ENCODE measurements at places on chromosomes 7 and 10. TPM values are rescaled to one million over a fixed set of nuclear protein-coding genes. Genes with fewer than 3 reads are reported as not detected.
A peak's percentile ranks its signal among the peaks of the same experiment; 100 is the strongest.

DNA sequence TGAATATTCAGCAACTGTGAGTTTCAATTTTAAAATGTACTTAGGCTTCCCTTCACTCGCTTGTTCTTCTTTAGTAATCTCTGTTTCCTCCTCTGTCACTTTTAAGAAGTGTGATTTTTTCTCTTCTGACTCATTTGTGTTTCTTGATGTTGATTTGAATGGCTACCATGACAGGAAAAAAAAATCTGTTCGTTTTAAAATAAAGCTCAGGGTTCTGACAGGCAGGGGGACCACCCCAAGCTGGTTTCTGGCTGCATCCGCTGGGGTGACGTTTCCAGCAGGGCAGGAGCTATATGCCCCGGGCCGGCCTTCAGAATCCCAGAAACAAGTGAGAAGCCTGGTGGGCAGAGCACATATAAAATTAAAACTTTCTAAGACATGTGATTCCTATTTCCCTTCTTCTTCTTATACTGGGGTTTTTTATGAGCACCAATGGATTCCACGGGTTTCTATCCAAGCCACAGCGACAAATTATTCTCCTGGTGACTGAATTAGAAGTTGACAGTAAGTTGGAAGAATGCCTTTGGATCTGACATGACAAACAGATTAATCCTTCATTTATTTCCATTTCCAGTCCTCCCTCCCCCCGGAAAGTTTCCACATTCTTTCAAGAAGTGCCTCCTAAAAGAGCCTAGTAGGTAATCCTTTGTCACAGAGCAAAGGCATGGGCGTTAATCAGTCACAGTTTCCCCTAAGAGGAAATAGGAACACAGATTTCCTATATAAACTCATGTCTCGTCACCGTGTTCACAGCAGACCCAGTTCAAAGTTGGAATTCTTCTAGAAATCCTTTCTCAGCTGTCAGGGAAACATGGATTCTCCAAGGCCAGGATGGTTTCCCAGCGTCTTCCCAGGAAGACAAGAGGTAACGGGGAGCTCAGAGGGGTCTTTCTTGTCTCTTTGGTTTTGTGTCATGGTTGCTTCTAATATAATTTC is 79.9 kb downstream of the PTPRE start:
- no peak for DNase-seq

GRCh38 chr7:17772581-17773288 is 167.6 kb downstream of the SNX13 start:
- DNase-seq = no peak

CYP26C1 gene
- not detected for total RNA-seq

- DNase-seq = no peak
These were observed 52.2 kb downstream of the UNCX start for GRCh38 chr7:1284743-1285458.

DNA sequence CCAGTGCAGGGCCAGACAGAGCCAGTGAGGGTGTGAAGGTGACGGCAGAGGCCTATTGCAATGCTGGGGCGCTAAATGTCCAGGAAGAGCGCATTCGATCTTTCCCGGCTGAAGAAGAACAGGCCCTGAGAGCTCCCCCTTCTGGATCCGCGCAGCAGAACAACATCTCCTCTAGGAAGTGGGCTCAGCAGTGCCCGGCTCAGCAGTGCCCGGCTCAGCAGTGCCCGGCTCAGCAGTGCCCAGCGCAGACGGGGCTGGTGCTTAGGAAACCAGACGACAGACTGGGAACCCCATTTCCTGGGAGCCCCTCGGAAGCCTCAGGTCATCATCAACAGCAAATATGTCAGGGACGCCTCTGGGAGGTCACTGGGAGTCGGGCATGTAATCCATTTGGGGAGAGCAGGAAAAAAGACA is 4.7 kb upstream of the NOS3 start:
- peak; percentile 41 for DNase-seq

GRCh38 chr10:104351919-104352318 is 1.7 kb upstream of the CFAP58 start:
- no peak for DNase-seq

DNA sequence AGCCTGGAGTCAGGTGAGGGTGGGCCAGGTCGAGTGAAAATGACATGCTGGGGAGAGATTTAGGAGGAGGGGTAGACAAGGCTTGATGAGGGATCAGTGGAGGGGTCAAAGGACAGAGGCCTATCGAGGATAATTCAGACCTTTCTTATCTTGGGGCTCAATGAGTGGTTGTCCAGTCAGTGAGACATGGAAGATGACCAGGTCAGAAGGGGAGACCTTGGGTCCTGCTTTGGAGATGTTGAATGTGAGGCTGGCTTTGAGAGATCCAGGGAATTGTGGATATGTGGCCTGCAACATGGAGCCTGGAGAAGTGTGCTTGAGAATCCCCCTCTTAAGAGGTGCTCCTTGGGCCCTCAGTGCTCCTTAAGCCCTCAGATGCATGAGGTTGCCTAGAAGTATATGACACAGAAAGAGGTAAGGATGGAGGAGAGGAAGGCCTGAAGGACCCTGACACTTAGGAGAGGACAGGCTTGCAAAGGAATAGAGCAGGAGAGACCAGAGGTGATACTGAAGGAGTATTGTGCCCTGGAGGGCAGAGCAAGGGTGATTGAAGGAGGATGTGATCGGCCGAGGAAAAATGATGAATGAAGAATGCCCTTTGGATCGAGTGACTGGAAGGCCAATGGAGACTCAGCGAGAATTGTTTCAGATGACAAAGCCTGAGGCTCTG is 129.8 kb upstream of the GPR26 start:
- DNase-seq = no peak

PON3 gene
- total RNA-seq = not detected

DNA sequence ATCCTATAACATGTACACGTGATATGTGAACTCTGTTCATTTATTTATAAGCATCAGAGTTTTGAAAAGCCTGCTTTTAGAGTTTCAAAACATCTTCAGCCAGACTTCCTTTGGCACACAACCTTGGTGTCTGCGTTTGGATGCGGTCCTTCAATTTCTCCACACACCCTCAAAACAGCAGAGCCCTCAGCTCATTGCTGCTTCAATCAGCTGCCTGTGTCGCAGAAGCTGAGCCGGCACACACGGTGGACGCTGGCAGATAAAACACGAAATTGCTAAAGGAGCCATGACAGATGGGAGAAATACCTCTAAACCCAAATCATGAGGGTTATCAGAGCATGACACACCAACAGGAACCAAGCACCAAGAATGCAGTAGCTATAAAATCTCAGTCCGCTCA is 396.4 kb upstream of the AKR1E2 start:
- DNase-seq = no peak

PSPH gene
- total RNA-seq = 24.7 TPM

DNA sequence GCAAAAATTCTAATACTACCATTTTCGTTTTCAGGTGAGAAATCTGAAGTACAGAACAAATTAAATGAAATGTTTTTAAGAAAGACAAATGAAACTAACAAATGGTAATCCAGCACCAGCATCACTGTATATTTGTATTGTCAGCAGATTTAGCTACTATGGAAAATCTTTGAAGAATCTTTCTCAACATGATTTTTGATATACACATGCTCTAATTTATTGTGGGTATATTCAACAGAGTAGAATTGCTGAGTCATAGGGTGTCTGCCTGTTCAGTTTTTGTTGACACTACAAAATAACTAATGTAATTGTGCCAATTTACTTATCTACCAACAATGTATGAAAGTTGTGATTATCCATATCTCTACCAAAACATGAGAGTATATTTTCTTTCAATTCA is 437.6 kb downstream of the PCDH15 start:
- DNase-seq = no peak

- peak; percentile 90 for DNase-seq
These were observed at the start of gene IFIT1 for GRCh38 chr10:89391907-89392756. IFIT1 (plus strand) TSS chr10:89392623; CDS start chr10:89392713, 90 bp downstream.

ZSCAN21 gene
- total RNA-seq = 9.2 TPM

RADIL gene
- total RNA-seq = not detected

DNA sequence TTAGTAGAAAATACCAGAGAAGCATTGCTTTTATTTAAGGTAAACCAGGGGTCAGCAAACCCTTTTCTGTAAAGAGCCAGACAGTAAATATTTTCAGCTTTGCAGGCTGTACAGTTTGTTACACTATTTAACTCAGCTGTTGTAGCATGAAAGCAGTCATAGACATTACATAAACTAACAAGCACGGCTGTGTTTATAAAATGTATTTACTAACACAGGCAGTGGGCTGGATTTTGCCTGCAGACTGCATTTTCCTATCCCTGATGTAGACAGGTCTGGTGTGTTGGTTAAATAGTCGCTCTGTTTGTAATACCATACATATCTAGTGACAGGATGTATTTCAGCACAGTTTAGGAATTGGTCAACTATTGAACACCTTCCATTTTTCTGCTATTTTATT is 129.3 kb downstream of the ST7 start:
- DNase-seq = no peak

DNA sequence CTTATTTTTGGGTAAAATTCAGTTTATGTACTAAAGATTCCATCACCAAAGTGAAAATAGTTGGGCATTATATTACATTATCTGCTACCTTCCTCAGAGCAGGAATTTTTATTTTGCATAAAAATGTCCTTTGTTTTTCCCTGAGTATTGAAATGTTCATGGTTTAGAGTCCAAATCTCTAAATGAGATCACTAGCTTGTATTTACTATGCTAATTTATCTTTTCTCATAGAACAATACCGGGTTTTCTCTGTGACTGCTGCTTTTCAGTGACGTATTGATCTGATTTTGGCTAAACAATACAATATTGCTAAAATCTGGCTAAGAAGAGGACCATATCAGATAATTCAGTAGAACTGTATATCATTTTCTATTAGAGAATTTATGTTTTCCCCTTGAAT is 89.6 kb upstream of the TEX47 start:
- no peak for DNase-seq

GRCh38 chr10:43970018-43970698 is 321.5 kb upstream of the ZNF32 start:
- DNase-seq = no peak

CTAGE6 gene
- total RNA-seq = not detected

DNA sequence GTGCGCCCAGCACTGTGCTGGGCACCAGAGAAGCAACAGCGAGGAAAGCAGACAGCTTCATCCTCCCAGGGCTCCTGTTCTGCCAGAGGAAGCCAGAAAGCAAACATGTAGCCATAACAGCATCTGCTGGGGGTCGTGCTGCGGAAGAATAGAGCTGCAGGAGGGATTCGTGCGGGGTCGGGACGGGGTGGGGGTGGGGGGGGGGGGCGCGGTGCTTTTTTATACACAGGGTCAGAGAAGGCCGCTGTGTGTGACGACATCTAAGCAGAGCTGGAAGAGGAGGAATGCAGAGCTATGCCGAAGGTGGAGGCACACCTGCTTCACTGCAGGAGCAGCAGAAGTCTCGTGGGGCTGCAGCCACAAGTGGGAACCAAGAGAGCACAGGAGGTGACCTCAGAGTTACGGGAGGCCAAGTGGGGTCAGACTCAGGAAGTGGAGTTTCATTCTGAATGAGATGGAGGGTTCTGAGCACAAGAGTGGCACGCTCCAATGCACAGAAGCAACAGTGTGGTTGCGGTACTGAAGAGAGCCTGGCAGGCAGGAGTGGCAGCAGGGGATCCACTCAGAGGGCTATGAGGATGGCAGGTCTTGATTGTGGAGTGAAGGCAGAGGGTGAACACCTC is 11.1 kb downstream of the PKD1L1 start:
- no peak for DNase-seq

TWNK gene
- total RNA-seq = 7.0 TPM

HSPA14 gene
- 12.7 TPM for total RNA-seq

FOXP2 gene
- total RNA-seq = 0.41 TPM

GRCh38 chr10:17455015-17455520 is 673 bp upstream of the ST8SIA6 start:
- DNase-seq = no peak

DNA sequence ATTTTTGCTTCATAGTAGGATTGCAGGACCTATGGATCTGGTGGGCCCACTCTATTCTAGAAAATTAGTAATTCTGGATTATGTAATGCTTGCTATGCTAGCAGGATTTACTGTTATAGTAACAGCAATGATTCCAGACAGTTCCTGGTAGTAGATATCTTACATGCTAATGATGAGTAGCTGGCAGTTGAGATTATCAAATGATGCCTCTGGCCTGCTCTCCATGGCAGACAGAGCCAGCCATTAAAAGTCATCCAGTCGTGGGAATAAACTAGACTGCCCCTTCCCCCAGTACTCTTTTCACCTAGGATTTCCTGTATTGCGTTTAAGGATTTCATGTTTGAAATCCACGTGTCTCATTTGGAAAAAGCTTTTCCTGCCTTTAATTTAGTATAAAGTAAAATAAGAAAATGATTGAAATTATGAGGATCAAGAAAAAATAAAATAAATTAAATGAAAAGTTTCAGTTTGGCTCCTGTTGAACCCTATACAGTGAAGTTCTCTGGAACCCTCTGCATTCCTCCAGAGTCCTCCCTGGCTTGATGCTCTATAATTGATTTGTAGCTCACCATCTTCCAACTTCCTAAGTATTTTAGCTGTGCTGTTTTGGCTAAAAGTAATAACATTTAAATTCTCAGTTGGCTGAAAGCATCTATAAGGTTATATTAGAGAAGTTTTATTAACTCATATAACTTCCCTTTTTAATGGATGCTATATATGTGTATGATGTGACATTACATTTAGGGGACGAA is 14.6 kb downstream of the UMAD1 start:
- no peak for DNase-seq

TMEM168 gene
- total RNA-seq = 16.3 TPM

DNA sequence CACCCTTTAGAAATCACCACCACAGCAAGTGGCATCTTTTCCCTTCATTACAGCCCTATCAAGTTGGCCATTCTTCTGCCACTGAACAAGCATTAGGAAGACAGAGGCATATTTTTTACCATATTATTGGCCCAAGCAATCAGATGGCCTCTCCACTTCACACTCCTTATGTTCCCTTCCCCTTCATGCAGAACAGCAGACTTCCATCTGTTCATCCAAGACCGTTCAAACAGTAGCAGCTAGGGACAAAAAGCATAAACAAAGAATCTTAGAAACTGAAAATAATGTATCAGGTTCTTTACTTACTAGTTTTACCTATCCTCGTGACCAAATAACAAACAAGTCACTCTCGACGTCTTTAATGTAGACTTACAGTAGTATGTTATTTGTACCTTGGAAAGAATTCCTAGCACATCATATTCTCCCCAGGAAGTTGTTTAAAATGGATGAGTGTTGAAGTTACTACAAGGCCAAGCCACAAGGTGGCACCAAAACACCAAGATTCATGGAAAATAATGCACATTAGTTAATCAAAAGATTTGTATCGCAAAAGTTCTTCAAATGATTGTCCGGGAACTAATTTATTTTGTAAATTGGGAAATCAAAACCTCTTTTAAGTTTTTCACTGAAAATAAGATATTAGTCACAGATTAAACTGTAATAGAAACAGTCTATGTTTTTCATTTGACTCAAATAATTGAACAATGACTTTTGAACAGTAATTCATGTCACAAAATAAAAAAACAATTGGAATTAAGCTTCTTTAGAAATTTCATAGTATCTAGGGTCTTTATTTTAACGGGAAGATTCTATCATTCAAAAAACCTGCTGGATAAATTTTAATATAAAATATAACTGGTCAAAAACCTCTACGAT is 112.1 kb downstream of the VPS41 start:
- peak; percentile 52 for DNase-seq

DNA sequence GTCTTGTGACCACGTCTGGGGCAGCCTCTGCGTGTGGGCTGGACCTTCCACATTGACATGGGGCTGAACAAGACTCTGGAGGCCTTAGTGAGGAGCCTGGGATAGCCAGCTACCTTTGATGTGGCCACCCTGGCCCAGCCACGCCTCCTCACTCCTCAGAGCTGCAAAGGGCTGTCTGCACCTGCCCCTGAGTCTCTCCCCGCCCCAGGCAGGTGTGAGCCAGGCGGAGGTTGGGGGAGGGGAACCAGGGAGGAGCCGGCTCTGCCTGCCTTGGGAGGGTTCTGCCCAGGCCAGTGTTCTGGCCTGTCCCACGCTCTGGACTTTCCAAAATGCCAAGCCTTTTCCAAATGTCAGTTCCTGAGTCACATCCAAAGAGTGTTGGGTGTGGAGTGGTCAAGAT is 72.2 kb downstream of the GTF2IRD1 start:
- DNase-seq = no peak

GPR158 gene
- not detected for total RNA-seq
